ENCODE measurements at places on chromosomes 5 and 9. TPM values are rescaled to one million over a fixed set of nuclear protein-coding genes. Genes with fewer than 3 reads are reported as not detected.

The GPR21 gene
- total RNA-seq, result 0.76 TPM

The LCN1 gene
- not detected for total RNA-seq

DNA sequence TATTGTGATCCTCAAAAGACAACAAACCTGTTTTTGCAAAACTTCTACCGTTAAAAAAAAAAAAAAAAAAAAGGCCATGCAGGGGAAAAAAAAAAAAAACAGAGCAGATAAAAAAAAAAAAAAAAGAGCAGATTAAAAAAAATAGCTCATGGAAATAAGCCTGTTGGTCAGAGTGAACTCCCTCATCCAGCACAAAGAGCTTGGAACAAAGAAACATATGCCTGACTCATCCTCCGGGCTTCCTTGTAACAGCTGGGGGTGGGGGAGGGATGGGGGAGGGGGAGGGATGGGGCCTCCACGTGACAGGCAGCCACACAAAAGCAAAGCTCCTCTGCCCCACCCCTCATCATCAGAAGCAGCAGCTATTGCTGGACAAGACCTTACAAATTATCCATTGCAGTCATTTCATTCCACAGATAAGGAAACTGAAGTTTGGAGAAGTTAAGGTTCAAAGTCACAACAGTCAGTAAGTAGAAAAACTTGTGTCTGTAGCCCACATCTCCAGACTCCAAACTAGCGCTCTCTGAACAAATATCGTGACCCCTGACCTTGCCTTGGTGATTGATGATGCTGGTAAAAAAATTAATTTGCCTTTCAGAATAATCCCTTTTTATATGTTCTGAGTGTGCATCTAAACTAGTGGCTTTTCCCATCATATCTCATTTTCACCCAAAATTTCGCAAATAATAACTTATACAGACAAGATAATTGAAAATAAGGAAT is 38.9 kb downstream of the SLC35D2 start:
- ATAC-seq, result peak; percentile 91

GRCh38 chr5:150750469-150750868 is 8.3 kb downstream of the DCTN4 start:
- ATAC-seq, result no peak

GRCh38 chr9:110152704-110153374 is 55.1 kb downstream of the C9orf152 start:
- peak; percentile 45 for ATAC-seq

The APBA1 gene
- 0.76 TPM for total RNA-seq

- no peak for ATAC-seq
Observed at GRCh38 chr5:109900461-109900860, 210.7 kb downstream of the MAN2A1 start.

DNA sequence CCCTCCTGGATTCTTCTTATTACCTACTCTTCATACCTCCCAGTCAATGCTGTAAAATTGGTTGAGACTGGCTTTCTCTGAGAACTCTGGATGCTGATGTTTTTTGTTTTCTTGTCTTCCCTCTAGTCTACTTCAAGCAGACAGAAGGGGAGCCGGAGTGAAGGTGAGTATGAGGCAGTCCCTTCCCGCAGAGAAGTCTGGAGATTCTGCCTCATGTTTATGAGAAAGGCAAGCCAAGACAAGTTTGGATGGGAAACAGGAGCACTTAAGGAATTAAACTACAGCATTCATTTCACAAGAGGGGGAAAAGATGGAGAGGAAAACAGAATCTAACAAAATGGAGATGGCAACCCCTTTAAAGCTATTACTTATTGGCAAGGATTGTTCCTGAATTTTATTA is 246.1 kb downstream of the TRIM32 start:
- no peak for ATAC-seq

- ATAC-seq, result no peak
Observed at GRCh38 chr5:1404062-1404461, 41.2 kb downstream of the SLC6A3 start.

GRCh38 chr9:69171049-69171448 is 3.0 kb upstream of the TJP2 start:
- ATAC-seq, result peak; percentile 65

GRCh38 chr9:95627802-95628201 is 111.0 kb upstream of the PTCH1 start:
- peak; percentile 33 for ATAC-seq

DNA sequence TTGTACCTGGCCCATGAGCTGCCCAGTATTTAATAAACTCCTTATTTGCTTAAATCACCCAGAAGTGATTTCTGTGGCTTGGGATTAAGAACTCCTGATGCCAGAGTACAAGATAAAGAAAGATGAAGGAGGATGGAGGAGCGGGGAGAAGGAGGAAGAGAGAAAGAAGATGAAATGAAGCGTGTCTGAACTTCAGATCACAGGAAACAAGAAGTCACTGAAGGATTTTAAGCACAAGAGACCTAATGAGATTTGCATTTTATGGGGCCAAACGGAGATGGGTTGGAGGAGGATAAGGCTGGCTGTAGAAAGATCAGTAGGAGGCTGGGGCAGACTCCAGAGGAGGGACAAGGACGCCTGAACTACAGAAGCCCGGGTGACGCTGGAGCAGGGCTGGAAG is 3.1 kb downstream of the EIF4E1B start:
- no peak for ATAC-seq

- no peak for ATAC-seq
Observed at GRCh38 chr9:86142973-86143372, 43.6 kb upstream of the GOLM1 start.

The REEP5 gene
- total RNA-seq, result 52.0 TPM

The IRGM gene
- total RNA-seq, result not detected

- no peak for ATAC-seq
Observed at GRCh38 chr9:100125236-100125635, 26.2 kb downstream of the INVS start.

The EGFLAM gene
- total RNA-seq, result 0.68 TPM

The MLANA gene
- not detected for total RNA-seq

The TXNDC8 gene
- not detected for total RNA-seq

The ACTBL2 gene
- not detected for total RNA-seq

GRCh38 chr9:21801683-21802417 is 586 bp upstream of the MTAP start:
- ATAC-seq, result peak; percentile 78

GRCh38 chr9:88750832-88751360 is 215.9 kb downstream of the NXNL2 start:
- no peak for ATAC-seq

Measured in esophagus mucosa (tissue), 1 donor.